ENCODE measurements at places on chromosomes 16 and 17. TPM values are rescaled to one million over a fixed set of nuclear protein-coding genes. Genes with fewer than 3 reads are reported as not detected.

CEP295NL gene
- 0.19 TPM for total RNA-seq

KIF2B gene
- not detected for total RNA-seq

CCL18 gene
- not detected for total RNA-seq

PRDM7 gene
- total RNA-seq, result not detected

TP53TG3C gene
- not detected for total RNA-seq

APOH gene
- not detected for total RNA-seq

SLC16A3 gene
- 79.3 TPM for total RNA-seq

SLC5A10 gene
- not detected for total RNA-seq

DNA sequence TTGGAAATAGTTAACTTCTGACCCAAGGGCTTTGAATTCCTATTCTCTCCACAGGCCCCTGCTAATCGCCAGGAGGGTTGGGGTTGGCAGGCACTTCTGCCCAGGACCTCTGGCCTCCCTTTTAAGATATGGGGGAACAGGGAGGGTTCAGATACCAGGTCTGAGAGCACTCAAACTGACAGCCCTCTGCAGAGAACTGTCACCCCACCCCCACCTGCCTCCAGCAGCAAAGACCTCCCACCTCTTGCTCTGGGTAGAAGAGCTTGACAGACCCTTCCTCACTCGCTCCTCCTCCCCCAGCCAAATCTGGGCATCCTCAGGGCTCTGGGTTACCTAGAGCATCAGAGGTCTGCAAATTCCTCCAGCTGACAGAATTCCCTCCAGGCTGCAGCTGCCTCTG lies 11.6 kb downstream of the CDH3 start:
- H3K4me3 ChIP-seq, result no peak overlapping the region
- no peak for DNase-seq
- H3K4me1 ChIP-seq, result peaks cover 6% of the 10 kb centered on the region

- peak overlapping the region; percentile 67 for H3K27ac ChIP-seq
- peaks cover 23% of the 10 kb centered on the region for H3K36me3 ChIP-seq
- H3K4me1 ChIP-seq, result peaks cover 55% of the 10 kb centered on the region
- peak overlapping the region; percentile 5 for H3K4me3 ChIP-seq
- no peaks in the 10 kb centered on the region for H3K27me3 ChIP-seq
- no peak for DNase-seq
Observed at GRCh38 chr17:82884341-82884969, 44.6 kb upstream of the ZNF750 start.

- H3K4me1 ChIP-seq, result no peaks in the 10 kb centered on the region
- no peaks in the 10 kb centered on the region for H3K27me3 ChIP-seq
- no peak overlapping the region for H3K27ac ChIP-seq
- DNase-seq, result no peak
- H3K36me3 ChIP-seq, result no peaks in the 10 kb centered on the region
Observed at GRCh38 chr16:6446370-6446769, 886.3 kb upstream of the RBFOX1 start.

DNA sequence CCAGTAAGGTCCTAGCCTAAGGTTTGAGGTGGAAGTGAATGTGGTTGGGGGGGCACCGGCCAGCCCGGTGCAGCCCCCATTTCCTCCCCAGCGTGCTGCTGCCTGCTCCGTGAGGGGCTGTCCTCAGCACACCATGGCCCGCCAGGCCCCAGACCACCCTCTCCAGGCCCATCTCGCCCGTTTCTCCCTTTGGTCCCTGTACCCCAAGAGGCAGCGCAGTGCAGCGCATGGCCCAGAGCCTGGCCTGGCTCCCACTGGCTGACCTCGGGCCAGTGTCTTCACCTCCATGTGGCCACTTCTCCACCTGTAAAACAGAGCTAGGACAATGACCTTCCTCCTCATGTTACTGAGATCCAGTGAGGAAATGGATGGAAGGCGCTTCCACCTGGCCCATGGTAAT lies 170.0 kb upstream of the GSE1 start:
- no peak overlapping the region for H3K4me3 ChIP-seq
- H3K27ac ChIP-seq, result no peak overlapping the region

Data from activated naive CD8-positive, alpha-beta T cell treated with anti-CD3 and anti-CD28 coated beads for 36 hours (primary cell).